ENCODE measurements at places on chromosomes 11 and 22. TPM values are rescaled to one million over a fixed set of nuclear protein-coding genes. Genes with fewer than 3 reads are reported as not detected.

- no peaks in the 10 kb centered on the region for H3K4me1 ChIP-seq
- DNase-seq: no peak
- H3K27ac ChIP-seq: no peak overlapping the region
- no peaks in the 10 kb centered on the region for H3K36me3 ChIP-seq
- H3K4me3 ChIP-seq: no peak overlapping the region
These were observed 110.8 kb upstream of the TMEM45B start for GRCh38 chr11:129704831-129705230.

DNA sequence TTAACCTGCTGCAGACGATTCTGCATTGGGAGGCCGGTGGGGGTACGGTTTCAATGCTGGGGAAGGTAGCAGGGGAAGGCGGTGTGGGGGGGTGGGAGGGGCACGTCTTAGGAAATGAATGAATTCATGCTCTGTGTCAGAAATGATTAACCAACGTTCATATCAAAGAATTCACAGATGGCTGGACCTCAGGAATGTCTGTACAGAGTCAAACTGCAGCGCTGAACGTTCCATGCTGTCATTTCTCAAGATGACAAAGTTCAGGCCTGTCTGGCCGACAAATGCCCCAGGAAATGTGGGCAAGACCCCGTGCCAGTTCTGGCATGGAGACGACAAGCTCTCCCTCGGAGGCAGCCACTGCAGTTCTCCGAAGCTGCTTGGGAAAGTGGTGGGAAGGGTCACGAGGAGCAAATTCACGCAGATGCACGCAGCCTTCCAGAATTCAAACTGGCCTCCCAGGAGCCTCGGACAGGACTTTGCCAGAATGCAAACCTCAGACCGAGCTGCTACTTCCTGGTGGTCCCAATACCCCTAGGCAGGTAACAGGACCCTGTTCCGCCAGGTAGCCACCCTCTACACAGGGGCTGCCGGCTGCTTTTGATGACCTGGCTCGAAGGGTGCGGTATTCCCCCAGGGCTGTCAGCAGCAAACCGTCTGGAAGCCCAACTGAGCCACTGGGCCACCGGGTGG is 81.5 kb downstream of the TRMU start:
- no peak overlapping the region for H3K27ac ChIP-seq
- H3K4me3 ChIP-seq: no peak overlapping the region
- peaks cover 39% of the 10 kb centered on the region for H3K27me3 ChIP-seq

TRIM68 gene
- 11.0 TPM for total RNA-seq

GRCh38 chr11:128361451-128362020 is 225.8 kb downstream of the ETS1 start:
- H3K36me3 ChIP-seq: no peaks in the 10 kb centered on the region
- H3K27me3 ChIP-seq: no peaks in the 10 kb centered on the region
- DNase-seq: no peak
- peaks cover 26% of the 10 kb centered on the region for H3K4me1 ChIP-seq
- no peak overlapping the region for H3K27ac ChIP-seq

DNA sequence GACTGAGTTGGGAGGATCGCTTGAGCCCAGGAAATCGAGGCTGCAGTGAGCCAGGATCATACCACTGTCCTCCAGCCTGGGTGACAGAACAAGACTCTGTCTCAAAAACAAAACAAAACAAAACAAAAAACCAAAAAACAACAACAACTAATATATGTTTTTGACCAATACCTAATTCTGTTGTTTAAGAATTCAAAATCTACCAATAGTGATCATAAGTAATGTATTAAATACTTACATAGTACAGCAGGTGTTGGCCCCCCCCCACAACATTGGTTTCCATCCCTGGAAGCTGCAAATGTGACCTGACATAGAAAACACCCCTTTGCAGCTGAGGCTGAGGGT is 74.7 kb downstream of the KCNQ1 start:
- DNase-seq: no peak
- H3K4me1 ChIP-seq: no peaks in the 10 kb centered on the region
- no peak overlapping the region for H3K27ac ChIP-seq
- H3K27me3 ChIP-seq: no peaks in the 10 kb centered on the region

All from sigmoid colon (tissue), 7 donors.